Stimulated activated CD8-positive, alpha-beta memory T cell treated with anti-CD3 and anti-CD28 coated beads, Interleukin-4, amount 100 ng/mL, for 4 hours (primary cell): ENCODE measurements at places on chromosomes 2 and 18.

- DNase-seq, result no peak
Measured at GRCh38 chr2:135473567-135473966, 57.5 kb downstream of the ZRANB3 start.

DNA sequence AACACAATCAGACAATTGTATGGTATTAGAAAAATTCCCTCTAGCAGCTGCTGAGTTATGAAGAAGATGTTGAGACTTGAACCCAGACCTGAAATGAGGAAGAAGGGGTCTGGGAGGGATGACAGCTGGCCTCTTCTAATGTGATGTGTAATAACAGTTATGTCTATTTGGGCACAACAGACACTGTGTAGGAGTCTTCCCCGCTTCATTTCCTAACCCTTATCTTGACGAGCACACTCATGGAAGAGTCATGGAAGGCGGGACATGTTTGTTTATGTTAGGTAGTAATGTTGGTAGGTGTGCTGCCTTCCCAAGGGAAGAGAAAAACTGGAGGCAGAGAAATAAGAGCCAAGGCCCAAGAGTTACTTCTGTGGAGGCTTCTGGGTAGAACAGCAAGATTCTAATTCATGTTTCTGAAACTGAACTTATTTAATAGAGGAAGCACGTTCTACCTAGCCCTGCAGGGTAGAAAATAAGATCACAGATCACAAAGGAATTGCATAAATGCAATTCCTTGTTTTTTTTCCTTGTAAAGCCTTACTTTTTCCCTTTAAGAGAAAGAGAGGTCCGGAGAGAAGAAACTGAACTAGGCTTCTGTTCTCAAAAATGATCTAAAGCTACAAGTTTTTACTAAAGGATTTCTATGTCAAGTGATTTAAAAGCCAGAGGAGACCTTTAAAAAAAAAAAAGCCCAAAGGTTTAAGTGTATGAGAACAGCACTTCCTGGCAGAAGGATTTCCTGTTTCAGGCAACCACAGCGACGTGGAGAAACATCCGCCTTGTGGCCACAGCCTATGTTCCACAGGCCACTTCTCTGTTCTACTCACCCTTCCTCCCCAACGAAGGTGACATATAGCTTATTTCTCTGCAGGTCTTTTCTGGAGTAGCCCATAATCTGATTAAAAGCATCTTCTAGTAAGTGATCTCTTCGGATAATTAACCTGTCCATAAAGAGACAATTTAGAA lies 68.5 kb upstream of the STK17B start:
- DNase-seq, result peak; percentile 56

GRCh38 chr2:10620481-10620880 lies 69.3 kb downstream of the NOL10 start:
- DNase-seq, result no peak

DNA sequence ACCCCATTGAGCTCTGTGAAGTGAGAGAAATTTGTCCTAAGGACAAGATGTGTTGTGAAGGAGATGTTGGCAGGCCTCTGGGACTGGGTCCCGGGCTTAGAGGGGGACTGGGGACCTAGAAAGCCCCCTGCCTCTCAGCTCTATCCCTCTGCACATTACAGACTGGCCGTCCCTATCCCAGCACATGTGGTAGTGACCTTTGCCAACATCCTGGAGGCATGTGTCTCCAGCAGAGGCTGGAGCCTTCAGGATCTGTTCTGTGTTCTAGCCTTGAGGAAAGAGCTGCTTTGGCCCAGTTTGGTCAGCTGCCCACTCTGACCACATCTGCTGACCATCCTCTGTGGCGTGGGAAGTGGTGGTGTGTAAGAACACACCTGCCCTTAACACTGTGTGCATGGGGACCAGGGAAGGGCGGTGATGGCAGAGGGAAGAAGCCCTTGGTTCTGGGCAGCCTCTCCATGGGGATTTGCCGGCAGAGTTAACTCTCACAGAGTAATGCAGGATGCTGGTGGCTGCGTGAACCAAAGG lies 33.4 kb downstream of the NCK2 start:
- no peak for DNase-seq

GRCh38 chr2:31302940-31303563 lies 69.1 kb downstream of the EHD3 start:
- no peak for DNase-seq

DNA sequence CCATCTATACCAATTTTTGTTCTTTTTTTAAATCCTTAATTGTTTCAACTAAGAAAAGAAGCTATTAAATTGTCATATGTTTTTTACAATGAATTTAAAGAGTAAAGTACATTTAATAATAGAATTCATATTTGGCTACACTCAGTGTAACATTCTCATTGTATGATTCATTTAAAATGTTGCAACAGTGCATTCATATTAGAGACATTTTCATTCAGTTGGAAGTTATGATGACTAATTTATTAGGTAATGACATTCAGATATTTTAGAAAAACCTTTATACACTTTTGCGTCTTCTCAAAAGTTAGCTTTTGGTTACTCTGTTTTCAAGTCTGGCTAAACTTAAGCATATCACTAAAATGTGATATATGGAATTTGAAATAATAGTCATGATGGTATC lies 887.5 kb upstream of the NRXN1 start:
- DNase-seq, result no peak

DNA sequence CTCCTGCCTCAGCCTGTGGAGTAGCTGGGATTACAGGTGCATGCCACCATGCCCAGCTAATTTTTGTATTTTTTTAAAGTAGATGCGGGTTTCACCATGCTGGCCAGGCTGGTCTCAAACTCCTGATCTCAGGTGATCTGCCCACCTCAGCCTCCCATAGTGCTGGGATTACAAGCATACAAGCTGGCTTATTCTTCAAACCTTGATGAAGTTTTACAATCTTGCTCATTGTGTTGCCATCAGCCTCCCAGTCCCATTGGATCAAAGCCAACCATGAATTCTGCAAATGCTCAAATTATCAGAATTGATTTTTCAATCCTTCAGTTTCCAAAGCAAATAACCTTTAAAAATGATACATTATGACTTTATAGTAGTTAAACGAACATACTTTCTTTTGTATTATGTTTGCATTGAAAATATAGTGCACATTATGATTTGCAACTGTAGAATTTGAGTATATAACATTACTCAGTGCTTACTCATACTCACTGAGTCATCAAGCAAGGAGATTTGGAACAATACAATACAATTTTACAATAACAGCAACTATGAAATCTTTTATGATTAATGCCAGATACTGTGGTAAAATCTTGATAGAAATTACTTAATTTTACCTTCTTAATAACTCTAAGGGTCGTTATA lies 1491.9 kb upstream of the CELF4 start:
- DNase-seq, result no peak

- no peak for DNase-seq
Measured at GRCh38 chr18:28175150-28175929, 1.6 kb downstream of the CDH2 start.

- DNase-seq, result no peak
Measured at GRCh38 chr2:61712060-61712459, 141.8 kb downstream of the FAM161A start.
